ENCODE measurements at places on chromosomes 16 and 17.

- no peak for DNase-seq
These were observed 5.7 kb downstream of the CSNK1D start for GRCh38 chr17:82267575-82268379.

GRCh38 chr16:85820604-85821372 lies 21.3 kb downstream of the COX4I1 start:
- no peak for DNase-seq

GRCh38 chr17:4777969-4778760 lies 6.5 kb downstream of the TM4SF5 start:
- no peak for DNase-seq

GRCh38 chr16:51637770-51638094 lies 486.7 kb upstream of the SALL1 start:
- DNase-seq: no peak

DNA sequence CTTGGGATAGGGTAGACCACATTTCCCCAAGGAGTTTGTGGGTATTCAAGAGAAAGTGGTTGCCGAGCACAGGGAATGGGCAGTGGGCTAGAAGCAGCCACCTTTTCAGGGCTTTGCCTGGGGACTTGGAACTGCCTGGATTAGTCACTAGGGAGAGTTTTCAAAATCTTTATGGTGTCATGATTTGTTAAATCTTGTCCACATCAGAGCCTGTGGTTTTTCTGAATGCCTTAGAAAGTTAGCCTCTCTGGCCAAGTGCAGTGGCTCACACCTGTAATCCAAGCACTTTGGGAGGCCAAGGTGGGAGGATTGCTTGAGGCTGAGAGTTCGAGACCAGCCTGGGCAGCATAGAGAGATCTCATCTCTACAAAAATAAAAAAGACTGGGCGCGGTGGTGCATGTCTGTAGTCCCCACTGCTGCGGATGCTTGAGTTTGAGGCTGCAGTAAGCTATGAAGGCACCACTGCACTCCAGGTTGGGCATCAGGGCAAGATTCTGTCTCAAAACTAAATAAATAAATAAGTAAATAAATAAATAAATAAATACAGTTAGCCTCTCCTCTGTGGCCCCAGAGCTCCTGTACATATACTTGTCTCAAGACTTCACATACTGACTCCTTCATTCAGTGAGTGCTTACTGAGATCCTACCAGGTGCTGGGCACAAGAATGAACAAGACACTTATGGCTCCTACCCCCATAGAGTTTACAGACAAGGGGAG lies 76.3 kb upstream of the HNF1B start:
- no peak for DNase-seq

- no peak for DNase-seq
These were observed 4.3 kb upstream of the MYH3 start for GRCh38 chr17:10661437-10661836.
